Myocyte (in vitro differentiated cells): ENCODE measurements at places on chromosomes 3 and 15. TPM values are rescaled to one million over a fixed set of nuclear protein-coding genes. Genes with fewer than 3 reads are reported as not detected.

GRCh38 chr15:40940296-40940801 is 11.2 kb downstream of the DLL4 start:
- DNase-seq, result no peak

SAXO2 gene
- 0.29 and 3.6 TPM in 2 replicates for total RNA-seq

SV2B gene
- not detected in 2 replicates for total RNA-seq

SIDT1 gene
- total RNA-seq, result 0.24 TPM in 1 of 2 replicates, not detected in the other

- DNase-seq, result no peak
These were observed 125.5 kb downstream of the NSMCE3 start for GRCh38 chr15:29143909-29144635.

- peak; percentile 37 for DNase-seq
These were observed 6.8 kb downstream of the SLC35A5 start for GRCh38 chr3:112568642-112569041.

- peak; percentile 5 for DNase-seq
These were observed 12.4 kb downstream of the OTOL1 start for GRCh38 chr3:161508852-161509477.

SSUH2 gene
- 0.05 and 0.16 TPM in 2 replicates for total RNA-seq

DNA sequence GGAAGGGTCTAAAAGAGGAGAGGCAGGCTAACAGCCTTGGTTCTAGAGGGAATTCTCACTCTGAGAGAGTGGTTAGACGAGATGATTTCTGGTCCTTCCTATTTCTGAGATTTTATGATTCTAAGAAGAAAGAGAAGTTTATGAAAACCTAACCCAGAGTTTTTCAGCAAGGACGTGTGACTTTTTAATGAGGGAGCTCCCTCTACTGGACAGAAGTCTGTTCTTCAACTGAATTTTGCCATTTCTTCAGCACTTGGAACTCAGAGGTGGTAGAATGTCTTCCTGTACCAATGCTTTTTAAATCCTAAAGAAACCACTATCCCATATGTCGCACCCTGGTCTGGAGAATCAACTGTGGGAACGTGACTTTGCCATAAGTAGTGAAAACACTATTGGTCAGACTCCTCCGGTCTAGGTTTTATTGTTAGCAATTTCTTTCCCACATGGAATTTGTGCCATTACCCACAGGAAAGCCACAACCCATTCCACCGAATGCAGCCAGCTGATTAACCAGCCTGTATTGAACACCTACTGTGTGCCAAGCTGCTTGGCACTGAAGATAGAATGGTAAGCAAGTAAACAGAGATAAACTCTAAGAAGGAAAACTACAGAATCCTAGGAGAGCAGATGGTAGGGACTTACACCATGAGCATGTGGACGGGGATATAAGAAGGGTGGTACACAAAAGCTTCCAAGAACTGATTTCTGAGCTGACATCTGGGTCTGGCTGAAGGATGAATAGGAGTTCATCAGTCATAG is 199.5 kb upstream of the LMCD1 start:
- DNase-seq, result peak; percentile 61

- peak; percentile 5 for DNase-seq
These were observed 124.2 kb upstream of the ADPGK start for GRCh38 chr15:72907733-72908132.

UNC45A gene
- 30.9 and 37.8 TPM in 2 replicates for total RNA-seq

PGBD4 gene
- 3.5 and 3.6 TPM in 2 replicates for total RNA-seq

DUOXA1 gene
- total RNA-seq, result not detected in 2 replicates

SPATA16 gene
- total RNA-seq, result not detected in 2 replicates

DNA sequence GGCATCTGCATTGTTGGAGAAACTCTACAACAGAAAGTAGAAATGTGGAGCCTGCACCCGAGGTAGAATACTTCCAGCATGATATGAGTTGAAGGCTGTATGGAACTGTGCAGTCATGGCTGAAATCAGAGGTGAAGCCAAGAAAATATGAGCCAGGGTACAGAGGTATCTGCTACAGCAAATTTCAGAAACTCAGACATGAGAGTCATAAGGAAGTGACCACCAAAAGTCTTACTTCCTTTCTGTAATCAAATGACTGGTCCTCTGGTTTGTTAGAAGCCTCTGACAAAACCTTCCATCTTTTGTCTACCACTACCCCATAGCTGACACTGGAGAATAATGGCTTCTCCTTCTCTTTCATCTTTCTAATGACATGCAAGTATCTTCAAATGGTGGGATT is 159.4 kb downstream of the TMEM108 start:
- no peak for DNase-seq

DNA sequence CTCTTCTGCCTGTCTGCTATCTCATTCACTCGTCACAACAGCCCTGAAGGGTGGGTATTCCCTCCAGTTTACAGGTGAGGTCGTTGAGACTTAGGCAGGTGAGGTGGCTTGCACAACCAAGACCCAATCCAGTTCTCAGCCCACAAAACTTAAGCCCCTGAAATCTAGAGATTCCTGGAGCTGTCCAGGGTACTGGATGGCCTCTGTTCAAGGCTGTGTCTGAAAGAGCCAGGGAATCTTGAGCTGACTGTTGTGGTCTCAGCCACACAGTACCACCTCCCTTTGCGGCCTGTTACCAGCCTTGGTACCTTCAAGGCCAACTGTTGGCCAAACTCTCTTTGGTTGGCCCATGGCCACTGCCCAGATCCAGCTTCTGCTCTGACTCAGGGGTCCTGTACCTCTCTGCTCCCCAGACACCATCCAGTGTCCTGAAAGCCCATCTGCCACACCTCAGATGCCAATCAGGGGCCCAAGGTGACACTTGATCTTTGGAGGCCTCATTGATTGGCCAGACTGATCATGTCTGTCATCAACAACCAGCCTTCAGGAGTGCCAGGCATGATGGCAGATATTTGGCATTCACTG is 10.9 kb upstream of the FAM107A start:
- peak; percentile 64 for DNase-seq

DNA sequence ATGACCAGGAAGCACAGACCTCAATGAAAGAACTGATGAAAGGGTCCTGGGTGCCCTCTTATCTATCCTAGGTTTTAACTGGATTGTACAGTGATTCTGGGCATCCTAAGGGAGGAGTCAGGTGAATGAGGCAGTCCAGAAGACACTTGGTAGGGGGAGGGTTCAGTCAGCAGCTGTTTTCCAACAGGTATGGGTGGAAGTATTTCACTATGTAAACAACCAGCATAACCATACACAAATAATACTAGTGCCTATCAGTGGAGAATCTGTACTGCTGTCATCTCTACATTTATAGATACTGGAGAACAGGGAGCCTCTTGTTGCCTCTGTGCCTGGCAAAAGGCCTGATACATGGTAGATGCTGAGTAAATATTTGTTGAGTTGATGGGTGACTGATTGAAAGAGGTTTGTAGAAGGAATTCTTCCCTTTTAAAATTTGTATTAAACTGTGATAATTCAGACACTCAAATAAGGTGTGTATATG is 328.5 kb downstream of the RBMS3 start:
- DNase-seq, result no peak

- DNase-seq, result no peak
These were observed 5.3 kb downstream of the TNFSF10 start for GRCh38 chr3:172517859-172518466.

DNA sequence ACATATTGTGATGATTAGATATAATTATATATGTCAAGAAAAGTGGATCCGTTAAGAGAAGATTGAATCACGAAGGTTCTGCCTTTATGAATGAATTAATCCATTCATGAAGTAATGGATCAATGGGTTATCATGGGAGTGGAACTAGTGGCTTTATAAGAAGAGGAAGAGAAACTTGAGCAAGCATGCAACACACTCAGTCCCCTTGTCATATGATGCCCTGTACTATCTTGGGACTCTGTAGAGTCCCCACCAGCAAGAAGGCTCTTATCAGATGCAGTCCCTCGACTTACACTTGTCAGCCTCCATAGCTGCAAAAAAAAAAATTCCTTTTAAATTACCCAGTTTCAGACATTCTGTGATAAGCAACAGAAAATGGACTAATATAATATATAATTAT is 301.9 kb downstream of the RAP2B start:
- no peak for DNase-seq

ARGFX gene
- total RNA-seq, result not detected in 2 replicates

DNA sequence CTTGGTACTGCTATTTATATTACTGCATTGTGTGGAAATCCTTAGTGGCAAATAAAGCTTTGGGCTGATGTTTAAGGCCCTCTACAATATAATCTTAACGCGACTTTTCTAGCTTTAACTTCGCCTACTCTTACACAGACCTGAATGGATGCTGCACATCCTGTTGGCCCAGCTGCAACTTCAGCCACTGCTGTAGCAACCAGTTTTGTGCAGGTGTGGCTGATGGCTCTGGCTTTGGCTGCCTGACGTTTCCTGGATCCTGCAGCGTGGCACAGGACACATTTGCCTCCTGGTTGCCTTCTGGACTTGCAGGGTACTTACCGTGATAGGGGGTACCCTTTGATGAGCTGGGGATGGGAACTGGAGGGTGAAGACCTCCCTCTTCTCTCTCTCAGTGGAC is 20.2 kb upstream of the ERICH6 start:
- DNase-seq, result no peak

- DNase-seq, result no peak
These were observed 198.3 kb downstream of the OPA1 start for GRCh38 chr3:193791041-193792032.

GRCh38 chr3:181629029-181629428 is 82.7 kb upstream of the SOX2 start:
- no peak for DNase-seq

DNA sequence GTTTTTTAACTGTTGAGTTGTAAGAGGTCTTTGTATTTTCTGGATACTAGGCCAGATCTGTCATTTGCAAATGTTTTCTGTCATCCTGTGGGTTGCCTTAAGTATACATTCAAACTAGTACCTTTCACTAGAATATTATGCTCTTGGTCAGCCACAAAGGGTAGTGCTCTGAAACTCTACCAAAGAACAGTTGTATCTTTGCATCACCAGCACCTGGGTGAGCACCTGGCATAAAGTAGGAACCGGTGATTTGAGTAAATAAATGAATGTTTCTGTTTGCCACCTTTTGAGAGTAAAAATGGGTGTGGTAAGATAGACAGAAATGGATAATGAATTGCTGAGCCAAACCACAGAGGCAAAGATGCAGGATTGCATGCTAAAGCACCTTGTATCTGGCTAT is 98.7 kb downstream of the SLCO3A1 start:
- no peak for DNase-seq

GP9 gene
- total RNA-seq, result not detected in 2 replicates

GNAI2 gene
- total RNA-seq, result 137 and 138 TPM in 2 replicates

- peak; percentile 57 for DNase-seq
These were observed 1.5 kb downstream of the IGF2BP2 start for GRCh38 chr3:185823078-185824044.

PDE8A gene
- 6.8 and 18.4 TPM in 2 replicates for total RNA-seq

GRCh38 chr15:71232411-71232810 is 117.1 kb downstream of the THSD4 start:
- DNase-seq, result no peak

DNA sequence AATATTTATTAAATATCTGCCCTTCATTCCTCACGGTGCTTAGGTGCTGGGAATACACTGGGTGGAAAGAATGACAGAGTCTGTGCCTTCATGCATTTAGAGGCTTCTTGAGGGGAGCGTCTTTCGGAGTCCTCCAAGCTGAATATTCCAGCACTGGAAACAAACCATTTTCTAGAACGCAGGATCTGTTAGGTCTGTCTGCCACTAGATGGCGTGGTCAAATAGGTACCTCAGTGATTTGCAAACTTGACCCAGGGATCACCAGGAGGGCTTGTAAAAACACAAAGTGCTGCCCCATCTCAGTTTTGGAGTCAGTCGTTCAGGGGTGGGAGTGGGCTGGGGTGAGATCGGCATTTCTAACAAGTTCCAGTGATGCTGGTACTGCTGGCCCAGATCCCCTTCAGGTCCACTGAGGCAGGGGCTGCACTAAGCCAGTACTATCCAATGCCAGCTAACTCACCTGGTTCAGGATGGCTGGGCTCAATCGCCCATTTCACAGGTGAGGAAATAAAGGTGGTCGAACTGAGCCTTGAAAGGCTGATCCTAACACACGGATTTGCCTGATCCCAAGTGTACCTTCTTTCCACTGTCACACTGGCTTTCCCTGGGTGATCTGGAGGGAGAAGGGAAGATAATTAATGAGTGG is 14.8 kb downstream of the ARNT2 start:
- DNase-seq, result peak; percentile 66

FAM3D gene
- total RNA-seq, result not detected in 2 replicates

TM4SF1 gene
- 39.1 and 68.9 TPM in 2 replicates for total RNA-seq

OSTN gene
- total RNA-seq, result 0.72 TPM in 1 of 2 replicates, not detected in the other

A4GNT gene
- total RNA-seq, result not detected in 2 replicates

PAK6 gene
- total RNA-seq, result 0.21 and 0.48 TPM in 2 replicates

RLBP1 gene
- total RNA-seq, result not detected in 2 replicates

KCNAB1 gene
- total RNA-seq, result 0.16 and 0.40 TPM in 2 replicates

DNA sequence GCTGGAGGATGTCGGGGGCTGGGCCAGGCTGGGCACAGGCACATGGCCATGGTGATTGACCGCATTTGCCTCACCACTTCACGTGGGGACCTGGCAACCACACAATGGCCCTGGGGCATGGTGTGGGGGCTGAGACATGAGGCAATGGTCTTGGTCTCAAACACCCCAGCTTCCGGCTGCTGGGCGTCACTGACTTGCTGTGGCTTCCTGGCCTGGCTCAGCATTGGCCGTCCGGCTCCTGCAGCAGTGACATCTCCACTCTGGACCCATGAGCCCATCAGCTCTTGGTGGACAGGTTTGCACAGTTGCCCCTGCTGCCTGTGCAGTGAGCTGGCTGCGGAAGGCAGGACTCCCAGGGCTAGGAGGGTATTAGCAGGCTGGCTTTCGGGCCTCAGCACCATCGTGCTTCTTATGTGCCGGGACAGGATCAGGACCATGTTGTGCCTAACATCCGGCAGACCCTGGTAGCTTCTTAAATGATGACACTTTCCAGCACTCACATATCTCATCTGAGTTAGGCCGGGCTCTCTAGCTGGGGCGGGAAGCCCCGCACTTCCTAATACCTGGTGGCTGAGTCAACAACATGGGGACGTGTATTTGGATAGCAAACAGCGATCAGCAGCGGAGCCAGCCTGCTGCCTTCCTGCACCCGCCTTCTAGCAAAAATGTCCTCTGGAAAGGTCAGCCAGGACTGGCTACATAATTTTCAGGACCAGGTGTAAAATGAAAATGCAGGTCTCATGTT is 34.1 kb downstream of the ZNF710 start:
- DNase-seq, result no peak

DNA sequence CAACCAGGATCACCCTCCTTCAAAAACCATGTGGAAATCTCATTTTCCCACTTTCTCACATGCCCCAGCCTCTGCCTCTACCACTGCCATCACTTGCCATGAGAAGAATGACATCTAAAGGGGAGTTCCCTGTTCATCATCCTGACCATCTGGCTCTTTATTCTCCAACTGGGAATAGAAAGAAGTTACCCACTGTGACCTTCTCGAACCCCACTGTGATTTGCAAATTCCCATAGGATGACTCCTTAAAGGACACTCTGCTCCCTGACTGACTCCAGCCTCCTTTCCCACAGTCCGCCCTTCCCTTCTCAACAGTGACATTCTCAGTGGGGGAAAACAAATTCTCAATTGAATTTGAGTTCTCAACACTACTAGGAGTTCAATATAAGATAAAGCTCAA is 440.5 kb downstream of the NR2F2 start:
- DNase-seq, result no peak

MOBP gene
- not detected in 2 replicates for total RNA-seq

HTR3E gene
- 3.1 and 7.1 TPM in 2 replicates for total RNA-seq

SERPINI2 gene
- total RNA-seq, result not detected in 2 replicates

PTX3 gene
- 11.9 and 21.0 TPM in 2 replicates for total RNA-seq

GRCh38 chr3:27606537-27606936 is 115.6 kb downstream of the EOMES start:
- DNase-seq, result no peak
